Hematopoietic multipotent progenitor cell treated with erythropoietin and hydrocortisone succinate and interleukin-3 and kit ligand, for 6 days (in vitro differentiated cells): ENCODE measurements at places on chromosomes 11 and 22.
A peak's percentile ranks its signal among the peaks of the same experiment; 100 is the strongest.

DNA sequence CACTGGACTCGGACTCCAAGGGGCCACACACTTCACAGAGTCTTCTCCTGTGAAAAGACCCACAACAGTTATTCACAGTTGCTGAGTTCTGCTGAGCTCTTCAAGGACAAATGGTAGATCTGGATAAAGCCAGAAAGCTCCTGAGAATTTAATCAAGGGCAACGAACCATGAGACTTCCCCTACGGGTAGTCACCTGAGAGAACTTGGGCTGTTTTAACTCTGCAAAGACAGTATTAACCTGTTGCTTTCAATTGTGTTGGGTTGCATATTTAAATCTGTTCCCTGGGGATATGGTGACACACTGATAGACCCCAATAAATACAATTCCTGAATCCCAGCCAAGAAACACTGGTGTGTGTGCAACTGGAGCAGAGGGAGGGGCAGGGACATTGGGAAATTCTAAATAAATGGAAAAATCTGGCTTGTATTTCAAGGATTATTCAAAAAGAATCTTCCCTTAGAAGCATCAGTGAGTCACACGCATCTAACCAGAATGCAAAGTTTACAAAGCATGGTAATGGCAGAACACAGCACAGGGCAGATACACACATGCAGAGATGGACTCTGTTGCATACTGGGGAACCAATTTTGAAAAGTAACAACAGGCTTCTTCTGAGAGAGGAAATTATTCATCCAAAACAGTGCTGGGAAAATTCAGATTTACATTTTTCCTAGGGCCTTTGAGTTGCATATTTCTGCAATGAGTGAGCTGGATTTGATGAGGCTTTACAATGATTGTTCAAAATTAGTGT, 4.0 kb downstream of the KCNJ1 start:
- DNase-seq, result no peak

DNA sequence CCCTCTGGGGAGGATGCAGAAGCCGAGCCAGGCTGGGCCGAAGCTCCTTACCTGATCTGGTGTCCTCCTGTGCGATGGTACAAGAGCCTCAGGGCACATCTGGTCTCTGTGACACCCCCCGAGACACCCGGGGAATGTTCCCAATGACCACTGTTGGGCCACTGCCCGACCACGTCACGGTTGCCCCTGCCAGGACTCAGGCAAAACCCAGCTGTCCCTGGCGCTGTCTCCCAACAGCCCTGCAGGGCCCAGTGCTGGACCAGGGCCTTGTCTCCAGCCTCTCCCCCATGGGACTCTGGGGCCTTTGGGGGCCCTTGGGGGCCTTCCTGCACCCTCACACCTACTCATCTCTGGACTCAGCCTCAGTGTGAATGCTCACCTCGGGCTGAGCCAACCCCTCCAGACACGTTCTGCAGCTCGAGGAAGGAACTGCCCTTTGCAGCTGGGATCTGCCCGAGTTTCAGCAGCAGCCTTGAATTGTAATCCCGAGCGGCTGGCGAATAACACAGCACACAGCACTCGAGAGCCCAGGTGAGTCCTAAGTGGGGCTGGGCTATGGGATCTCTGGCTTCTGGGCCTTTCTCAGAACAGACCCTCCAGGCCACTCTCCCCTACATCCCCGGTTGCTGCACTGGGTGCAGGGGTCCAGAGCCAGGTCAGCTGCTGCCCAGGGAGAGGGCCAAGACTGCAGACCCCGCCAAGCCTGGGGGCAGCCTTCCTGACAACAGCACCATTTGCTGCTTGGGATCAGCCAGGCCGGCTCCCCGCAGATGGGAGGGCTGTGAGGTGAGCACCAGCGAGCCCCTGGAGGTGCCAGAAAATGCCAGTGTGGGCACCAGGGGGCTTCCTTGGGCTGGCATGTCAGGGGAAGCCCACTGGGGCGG, 39.8 kb downstream of the RTN4R start:
- no peak for DNase-seq

- DNase-seq, result peak; percentile 86
Observed at GRCh38 chr11:128695539-128696221, 1.8 kb downstream of the FLI1 start.

GRCh38 chr11:74860743-74861142, 88.1 kb downstream of the XRRA1 start:
- DNase-seq, result no peak

- DNase-seq, result no peak
Observed at GRCh38 chr11:67323526-67323925, 20.2 kb downstream of the SSH3 start.

DNA sequence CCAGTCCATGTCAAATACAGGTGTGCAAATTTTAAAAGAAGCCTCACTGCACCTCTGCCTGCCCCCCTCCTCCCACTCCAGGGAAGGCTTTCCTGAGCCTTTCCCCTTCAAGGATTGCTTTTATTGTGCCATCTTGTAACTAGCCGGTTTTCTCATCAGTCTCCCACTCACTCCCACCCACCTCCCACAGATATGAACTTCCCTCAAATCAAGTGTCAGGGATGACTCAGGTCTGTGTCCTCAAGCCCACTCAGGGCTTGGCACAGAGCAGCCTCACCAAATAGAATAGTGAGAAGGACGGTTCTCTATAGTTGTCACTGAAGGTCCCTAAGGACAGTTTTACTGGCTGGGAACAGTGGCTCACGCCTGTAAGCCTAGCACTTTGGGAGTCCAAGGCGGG, 43.0 kb downstream of the THAP12 start:
- no peak for DNase-seq

DNA sequence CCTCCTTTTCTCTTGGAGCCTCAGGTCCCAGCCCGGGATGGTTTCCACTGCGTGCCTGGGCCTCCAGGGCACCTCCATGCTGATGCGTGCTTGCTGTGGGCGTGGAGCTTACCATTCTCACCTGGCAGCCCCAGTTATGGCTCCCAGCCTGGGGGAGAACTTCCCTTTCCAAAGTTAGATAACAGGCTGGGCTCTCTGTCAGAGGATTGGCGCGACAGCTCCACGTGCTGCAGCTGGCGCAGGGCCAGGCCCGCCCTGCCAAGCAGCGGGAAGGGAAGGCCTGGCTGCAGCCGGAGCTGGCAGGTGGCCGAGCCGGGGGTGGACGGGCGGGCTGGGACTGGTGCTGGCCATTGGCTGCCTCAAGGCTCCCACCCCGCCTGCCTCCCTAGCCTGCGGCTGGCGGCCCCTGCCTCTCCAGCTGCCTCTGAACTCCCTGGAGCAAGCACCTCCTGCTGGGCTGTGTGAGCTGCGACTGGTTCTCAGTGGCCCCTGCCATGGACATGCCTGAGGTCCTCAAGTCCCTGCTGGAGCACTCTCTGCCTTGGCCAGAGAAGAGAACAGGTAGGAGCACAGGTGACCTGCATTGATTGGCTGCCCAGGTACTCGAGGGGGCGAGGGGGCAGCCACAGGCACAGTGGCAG, 14.6 kb upstream of the TEF start:
- DNase-seq, result peak; percentile 94

- DNase-seq, result peak; percentile 37
Observed at GRCh38 chr11:122334546-122335339, 218.7 kb upstream of the BLID start.

DNA sequence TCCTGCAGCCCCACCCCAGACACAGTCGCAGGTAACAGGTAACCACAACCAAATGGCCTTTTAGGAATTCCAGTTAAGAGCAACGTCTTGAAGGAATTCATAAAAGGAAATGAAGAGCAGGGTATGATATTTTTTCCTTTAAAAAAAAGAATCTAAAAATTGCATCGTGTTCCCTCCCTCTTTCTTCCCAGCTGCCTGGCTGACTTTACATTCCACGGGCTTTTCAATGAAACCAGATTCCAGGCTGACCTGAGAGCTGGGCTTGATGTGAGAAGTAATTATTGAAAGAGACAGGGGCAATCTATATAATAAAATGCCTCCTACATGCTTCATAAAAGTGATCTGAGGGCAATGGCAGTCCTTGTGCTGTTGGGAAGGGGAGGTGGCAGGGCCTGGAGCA, 57.3 kb upstream of the EIF3D start:
- DNase-seq, result no peak

- peak; percentile 29 for DNase-seq
Observed at GRCh38 chr11:106021181-106021966, 666 bp downstream of the MSANTD4 start.

DNA sequence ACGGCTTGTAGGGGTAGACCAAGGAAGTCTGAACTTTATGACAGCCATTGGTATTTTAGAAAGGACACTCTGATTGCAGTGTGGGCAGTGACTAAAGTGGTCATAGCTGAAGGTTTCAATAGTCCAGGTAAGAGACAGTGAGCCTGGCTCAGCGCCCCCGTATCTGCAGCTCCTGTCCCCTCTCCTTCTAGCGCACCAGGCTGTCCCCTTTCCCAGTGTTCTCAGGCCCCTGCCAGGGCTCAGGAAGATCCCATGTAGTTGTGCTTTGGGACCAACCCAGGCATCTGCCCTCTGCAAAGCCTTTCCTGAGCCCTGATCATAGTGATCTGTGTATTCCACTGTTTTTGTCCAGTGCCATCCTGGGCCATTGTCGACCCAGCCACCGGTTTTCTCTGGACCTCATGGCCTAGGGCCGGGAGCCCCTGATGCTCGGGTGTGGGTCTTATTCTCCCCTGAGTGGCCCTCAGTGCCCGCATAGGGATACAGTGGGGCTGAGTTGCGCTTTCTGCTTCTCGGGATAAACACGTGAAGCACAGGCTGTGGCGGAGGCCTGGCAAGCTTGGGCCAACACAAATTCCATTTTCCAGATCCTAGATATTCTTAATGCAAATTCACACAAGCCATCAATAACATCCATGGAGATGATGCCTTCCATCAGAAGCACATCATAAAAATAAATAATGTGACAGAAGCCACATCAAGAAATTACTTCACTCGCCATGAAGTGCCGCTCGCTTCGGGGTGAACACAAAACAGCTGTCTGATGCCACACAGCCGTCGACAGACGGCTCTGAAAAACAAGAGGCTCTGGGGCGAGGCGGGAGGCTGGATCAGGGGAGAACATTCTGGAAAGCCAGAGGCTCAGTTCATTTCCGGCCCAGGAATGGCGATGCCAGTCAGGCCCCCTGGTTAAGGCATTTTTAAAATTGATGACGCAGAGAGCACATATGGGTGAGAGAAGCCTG, 805.0 kb downstream of the TBC1D22A start:
- DNase-seq, result no peak

DNA sequence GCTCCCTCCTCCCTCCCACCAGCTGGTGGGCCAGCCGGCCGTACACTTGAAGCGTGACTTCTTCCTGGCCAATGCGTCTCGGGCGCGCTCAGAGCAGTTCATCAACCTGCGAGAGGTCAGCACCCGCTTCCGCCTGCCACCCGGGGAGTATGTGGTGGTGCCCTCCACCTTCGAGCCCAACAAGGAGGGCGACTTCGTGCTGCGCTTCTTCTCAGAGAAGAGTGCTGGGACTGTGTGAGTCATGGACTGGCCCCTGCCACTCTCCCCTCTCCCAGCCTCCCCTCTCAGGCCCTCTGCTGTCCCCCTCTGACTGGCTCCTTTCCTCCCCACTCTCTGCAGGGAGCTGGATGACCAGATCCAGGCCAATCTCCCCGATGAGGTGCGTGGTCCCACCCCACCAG, 24.7 kb downstream of the CAPN1 start:
- no peak for DNase-seq

DNA sequence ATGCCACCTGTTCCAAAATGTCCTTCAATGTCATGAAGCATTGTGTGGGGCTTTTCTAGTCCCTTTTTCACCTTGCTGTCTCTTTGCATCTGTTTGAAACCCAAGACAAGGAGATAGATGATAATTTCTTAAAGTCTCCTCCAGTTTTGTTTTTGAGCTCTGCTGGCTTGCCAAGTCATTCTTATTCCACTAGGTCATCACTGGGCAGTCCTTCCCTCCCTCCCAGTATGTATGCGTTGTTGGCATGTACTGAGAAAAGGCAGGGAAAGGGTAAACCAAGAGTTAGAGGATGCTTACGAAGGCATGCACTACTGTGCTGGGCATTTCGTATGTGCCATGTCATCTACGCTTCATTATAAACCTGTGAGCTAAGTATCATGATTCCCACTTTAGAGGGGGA, 78.6 kb downstream of the PARVA start:
- no peak for DNase-seq

GRCh38 chr11:120709808-120710207, 198.3 kb downstream of the GRIK4 start:
- DNase-seq, result no peak

DNA sequence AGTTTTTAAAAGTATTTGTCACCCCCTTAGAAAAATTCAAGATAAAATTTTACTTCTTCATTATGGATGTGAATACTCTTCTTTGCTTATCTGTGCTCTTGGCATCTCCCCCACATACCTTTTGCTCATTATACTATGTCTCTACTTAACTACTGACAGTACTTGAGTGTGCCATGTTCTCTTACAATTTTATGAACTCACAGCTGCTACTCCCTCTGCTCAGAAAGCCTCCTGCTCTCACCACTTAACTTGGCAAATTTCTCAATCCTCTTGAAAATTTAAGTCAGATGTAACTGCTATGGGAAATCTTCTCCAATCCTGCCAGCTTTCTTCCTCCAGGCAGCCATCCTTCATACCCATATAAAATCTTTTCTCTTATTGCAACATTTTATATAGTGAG, 163.4 kb downstream of the CNTN5 start:
- no peak for DNase-seq

DNA sequence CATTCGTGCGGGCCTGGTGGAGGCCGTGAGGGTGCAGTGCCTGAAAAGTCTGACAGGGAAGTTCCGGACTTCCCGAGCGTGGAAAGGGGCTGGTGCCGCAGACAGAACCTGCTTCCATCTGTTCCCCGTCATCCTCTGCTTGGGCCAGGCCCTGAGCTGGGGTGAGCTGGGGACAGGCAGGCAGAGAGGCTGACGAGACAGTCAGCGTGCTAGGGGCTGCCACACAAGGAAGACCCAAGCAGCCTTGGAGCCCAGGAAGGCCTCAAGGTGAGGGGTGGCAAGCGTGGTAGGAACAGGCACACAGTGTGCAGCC, 25.5 kb downstream of the NADSYN1 start:
- no peak for DNase-seq

DNA sequence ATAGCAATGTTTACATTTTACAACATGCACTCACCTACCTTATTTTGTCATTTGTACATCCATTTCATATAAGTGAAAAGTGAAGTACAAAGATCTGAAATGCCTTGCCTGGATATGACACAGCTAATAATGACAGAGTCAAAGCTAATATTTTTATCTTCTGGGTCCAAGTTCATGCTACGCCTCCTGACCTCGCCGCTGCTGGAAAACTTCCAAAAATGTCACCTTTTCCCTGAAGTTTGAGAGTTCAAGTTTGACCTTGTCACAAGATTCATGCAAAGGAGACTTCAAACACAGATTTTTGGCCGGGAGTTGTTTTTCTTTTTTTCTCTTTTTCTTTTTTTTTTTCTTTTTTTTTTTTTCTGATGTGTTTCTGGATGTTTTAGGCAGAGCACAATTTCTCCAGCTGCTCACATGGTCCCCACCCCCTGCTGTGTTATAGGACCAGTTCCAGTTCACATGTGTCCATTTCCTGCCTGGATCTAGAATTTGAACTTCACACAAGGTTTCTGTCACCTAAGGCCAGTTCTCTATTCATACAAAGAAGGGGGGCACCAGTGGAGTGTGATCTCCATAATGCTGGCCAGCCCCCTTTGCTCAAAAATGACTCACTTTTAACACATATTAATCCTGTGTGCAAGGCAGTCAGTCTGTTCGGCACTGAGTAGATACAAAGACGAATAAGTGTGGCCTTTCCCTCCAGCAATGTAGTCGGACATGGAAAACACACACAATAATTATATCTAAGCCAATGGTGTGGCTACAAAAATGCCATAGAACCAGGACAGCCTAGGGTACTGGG, 546.8 kb downstream of the BUD13 start:
- DNase-seq, result no peak
